ENCODE measurements at places on chromosomes 2 and 18. TPM values are rescaled to one million over a fixed set of nuclear protein-coding genes. Genes with fewer than 3 reads are reported as not detected.

Gene FN1
- 78.0 TPM for total RNA-seq

Gene DNER
- total RNA-seq: 2.6 TPM

Gene TMEM200C
- under 0.01 TPM for total RNA-seq

Gene C2orf80
- total RNA-seq: not detected

Gene MAP3K19
- total RNA-seq: not detected

Gene ANKRD30B
- total RNA-seq: not detected

Gene ANO7
- total RNA-seq: not detected

Gene UGT1A1
- total RNA-seq: 0.48 TPM

Gene ITSN2
- 35.2 TPM for total RNA-seq

Gene LYPD1
- total RNA-seq: not detected

Gene DSC1
- under 0.01 TPM for total RNA-seq

Data from tracheal epithelial cell (primary cell).